ENCODE measurements at places on chromosomes 6 and 20. TPM values are rescaled to one million over a fixed set of nuclear protein-coding genes. Genes with fewer than 3 reads are reported as not detected.

Gene SMLR1
- total RNA-seq, result not detected

- DNase-seq, result no peak
Observed at GRCh38 chr20:46354920-46355654, 46.8 kb upstream of the CDH22 start.

- no peak for DNase-seq
Observed at GRCh38 chr20:63246490-63247288, 7.6 kb downstream of the NKAIN4 start.

DNA sequence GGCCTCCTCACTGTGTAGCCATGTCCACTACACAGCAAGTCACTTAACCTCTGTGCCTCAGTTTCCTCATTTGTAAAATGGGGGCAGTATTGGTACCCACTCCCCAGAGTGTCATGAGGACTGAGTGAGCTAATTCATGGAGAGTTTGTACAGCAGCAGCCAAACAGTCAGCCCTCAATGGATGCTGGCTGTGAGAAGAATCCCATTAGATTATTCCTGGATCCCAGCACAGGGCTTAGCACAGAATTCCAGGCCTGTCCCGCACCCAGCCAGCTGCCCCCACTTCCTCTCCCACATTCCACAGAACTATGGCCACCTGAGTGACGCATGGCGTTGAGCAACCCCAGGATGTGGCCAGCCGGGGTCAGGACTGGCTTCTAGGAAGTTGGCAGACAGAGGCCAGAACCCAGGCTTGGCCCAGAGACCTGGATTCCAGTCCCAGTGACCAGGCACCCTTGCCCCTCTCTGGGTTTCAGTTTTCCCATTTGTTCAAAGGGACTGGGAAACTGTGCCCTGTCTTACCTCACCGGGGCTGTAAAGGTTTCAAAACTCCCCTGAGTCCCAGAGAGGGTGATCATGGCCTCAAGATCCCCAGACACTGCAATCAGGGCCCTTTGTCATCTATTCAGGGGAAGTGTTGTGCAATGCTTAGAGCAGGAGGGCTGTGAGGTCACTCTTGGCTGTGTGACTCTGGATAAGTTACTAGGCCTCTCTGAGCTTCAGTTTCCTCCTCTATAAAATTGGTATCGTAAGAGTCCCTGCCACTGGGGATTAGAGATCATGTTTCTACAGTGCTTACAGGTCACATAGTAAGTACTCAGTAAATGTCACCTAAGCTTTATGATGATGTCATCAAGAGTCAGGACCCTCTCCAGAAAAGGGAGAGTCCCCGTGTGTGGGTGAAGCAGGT lies 3.0 kb upstream of the TGM2 start:
- no peak for DNase-seq

DNA sequence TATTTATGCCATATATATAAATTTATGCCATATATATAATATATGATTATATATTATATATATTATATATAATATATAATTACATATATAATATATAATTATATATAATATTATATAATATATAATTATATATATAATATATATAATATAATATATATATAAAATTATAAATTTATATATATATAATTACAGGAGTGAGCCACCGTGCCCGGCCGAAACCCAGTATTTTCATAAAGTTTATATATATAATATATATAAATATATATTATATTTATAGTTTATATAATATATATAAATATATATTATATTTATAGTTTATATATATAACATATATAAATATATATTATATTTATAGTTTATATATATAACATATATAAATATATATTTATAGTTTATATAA lies 31.6 kb downstream of the NKX2-4 start:
- DNase-seq, result no peak

DNA sequence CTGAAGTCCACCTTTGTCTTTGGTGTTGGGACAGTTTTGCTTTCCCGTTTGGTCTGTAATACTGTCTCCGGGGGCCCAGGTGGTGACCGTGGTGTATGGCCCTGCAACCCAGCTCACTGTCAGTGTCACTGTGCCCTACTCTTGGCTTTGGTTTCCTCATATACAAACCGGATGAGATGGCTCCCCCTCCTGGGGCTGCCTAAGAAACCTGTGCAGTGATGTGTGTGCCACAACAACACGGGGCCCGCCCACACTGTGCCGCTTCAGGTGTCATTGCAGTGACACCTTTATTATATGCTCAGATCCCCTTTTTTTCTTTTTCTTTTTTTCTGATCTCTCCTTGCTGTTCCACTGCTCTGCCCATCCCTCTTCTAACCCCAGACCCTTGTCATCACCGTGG lies 73.9 kb downstream of the RAMACL start:
- peak; percentile 51 for DNase-seq

DNA sequence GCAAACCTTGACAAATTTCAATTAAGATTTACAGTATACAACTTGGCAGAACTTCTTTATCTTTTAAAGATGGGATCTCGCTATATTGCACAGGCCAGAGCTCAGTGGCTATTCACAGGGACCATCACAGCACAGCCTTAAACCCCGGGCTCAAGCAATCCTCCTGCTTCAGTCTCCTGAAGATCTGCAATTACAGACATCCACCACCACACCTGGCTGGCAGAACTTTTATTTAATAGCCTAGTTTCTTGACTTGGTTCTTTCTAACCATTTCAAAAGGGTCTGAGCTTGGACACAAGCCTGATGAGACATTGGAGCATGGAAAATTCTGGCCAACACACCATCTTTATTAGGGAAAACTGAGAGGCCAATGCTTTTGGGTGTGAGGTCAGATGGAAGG lies 151.6 kb upstream of the KCNG1 start:
- DNase-seq, result no peak

DNA sequence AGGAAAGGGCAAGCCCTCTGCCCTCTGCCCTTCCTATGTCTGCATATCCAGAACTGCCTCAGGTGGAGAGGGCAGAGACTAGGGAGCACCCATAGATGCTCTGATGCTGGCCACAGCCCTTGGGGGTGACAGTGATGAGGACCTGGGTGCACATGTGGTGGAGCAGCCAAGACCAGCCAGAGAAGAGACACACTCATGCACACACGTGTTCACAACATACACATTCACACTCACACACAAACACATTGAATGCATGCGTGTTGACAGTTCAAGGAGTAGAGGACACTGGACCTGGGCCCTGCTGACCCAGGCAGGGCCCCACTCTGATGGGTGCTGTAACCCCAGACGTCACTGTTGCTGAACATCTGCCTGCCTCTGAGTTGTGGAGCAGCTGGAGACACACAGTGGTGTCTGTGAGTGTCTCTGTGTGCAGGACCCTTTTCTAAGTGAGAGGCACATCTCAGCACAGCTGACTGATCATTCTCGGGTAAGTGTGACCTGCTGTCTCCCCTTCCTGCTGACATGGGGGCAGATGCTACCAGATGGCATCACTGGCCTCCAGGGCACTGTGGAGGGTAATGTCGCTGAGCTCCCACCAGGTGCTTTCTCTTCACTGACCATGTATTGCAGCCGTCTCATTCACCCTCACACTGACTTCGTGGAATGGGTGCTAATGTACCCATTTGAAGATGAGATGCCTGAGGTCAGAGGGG lies 30.1 kb upstream of the MAS1L start:
- DNase-seq, result no peak

Gene OR2H1
- not detected for total RNA-seq

GRCh38 chr20:39019805-39020325 lies 57.7 kb downstream of the DHX35 start:
- DNase-seq, result no peak

DNA sequence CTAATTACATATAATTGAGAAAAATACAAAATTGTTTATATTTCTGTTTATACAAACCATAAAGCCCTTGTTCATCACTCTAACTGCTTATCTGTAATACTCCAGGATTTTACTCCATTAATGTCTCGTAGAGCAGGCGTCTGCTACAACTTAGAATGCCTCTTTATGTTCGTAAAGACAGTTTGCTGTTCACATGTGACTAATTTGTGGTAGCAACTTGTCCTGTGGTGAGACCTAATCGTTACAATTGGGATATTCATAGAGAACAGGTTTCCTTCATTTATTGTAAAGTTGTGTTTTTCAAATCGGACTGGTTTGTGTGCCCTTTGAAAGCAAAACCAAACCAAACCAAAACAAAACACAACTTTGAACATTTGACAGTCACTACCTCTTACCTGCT lies 149.7 kb downstream of the ASCC3 start:
- no peak for DNase-seq

DNA sequence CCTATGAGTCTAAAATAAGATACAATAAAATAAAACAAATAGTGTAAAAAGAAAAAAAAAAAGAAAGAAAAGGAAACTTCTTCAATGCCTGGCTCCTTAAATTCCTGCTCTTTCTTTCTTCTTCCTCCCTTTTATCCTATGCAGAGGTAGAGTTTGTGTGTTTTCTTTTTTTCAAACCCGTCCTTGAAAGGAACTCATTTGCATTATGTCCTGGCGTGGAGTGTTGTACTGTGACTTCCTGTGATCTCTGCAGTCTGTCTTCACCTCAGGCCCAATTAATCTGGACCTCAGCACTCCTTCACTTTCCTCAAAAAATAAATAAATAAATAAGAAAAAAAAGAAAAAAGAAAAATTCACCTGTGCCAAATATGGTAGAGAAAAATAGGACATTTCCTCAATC lies 541.9 kb upstream of the SPTLC3 start:
- DNase-seq, result no peak

DNA sequence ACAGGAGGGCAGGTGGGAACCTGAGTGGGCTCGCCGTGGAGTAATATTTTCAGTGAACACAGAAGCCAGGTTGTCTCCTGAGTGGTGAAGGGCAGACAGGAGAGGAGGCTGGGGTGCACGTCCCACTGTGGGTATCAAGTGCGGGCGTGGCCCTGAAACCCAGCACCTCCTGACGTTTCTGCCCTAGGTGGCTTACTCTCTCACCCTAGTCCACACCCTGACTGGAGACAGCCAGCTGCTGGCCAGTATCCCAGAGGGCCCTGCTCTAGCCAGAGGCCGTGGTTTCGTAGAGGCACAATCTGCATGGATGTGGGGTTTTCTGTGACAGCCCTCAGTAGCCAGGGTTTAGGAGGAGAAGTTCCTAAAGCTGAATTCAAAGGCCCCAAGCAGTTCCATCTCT lies 86.7 kb downstream of the TRERF1 start:
- DNase-seq, result no peak

- DNase-seq, result no peak
Observed at GRCh38 chr6:157605484-157605883, 217.6 kb upstream of the SNX9 start.

Gene FOXF2
- total RNA-seq, result 3.0 TPM

DNA sequence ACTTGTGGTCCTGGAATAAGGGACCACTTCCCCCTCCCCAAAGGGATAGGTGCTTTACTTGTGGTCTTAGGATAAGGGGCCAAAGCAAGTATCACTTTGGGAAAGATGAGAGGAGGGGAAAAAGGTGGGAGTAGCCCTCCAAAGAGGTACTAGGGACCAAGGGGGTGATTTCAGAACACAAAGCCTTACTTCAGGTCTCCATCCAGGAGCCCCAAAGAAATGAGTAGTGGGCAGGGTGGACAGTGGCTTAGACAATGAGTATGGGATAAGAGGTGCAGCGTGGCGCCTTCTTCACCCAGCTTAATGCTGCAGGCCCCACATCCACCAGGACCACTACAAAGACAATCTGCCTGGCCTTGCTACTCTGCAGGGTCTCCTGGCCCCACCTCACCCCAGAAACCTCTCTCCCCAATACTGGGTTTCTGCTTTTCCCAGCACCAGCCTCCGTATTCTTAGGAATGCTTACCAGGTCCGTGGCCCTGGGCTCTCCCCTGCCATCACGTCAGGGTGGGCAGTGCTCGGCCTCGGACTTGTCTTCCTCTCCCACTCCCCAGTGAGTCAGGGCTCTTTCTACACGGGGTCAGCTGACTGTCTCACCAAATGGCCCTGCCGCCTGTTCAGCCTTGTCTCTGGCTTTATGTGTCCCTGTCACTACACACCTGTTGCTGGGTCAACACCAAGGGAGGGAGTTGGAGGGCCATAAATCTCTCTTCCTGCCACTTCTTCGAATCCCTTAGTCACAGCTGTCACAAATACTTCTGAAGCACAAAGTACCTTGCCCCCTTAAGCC lies 3.1 kb downstream of the NNAT start:
- DNase-seq, result peak; percentile 80

All from left colon (tissue), 2 donors.